ENCODE measurements at places on chromosomes 1 and 21. TPM values are rescaled to one million over a fixed set of nuclear protein-coding genes. Genes with fewer than 3 reads are reported as not detected.

Gene CR1
- 0.14 TPM for total RNA-seq

GRCh38 chr1:12143631-12144155, 23.1 kb upstream of the TNFRSF1B start:
- peak; percentile 95 for DNase-seq

GRCh38 chr21:44549525-44550211, 1.6 kb downstream of the KRTAP10-2 start:
- DNase-seq = no peak

DNA sequence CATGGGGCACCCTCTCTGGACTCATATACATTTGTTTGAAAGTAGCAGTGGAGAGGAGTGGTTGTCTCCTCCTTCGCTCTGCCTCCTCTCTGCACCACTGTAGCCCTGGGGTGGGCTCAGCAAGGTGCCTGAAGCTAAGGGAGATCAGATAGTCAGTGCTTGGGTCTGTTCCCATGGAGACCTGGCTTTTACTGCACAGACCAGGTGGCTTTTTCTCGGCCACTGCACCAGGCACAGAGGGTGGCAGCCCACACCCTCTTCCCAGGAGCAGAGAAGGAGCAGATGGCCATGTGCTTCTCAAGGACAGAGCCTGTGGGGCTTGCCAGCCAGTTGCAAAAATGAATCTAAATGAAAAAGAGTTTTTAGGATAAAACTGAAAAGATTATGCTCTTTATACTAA, 123.4 kb upstream of the KCNK1 start:
- no peak for DNase-seq

Gene SAMSN1
- not detected for total RNA-seq

Gene CGN
- 8.8 TPM for total RNA-seq

GRCh38 chr1:203152158-203153034, 23.2 kb downstream of the MYBPH start:
- DNase-seq = peak; percentile 89

Gene PLCH2
- 2.2 TPM for total RNA-seq

- DNase-seq = no peak
Observed at GRCh38 chr1:170049176-170049800, 25.2 kb downstream of the KIFAP3 start.

DNA sequence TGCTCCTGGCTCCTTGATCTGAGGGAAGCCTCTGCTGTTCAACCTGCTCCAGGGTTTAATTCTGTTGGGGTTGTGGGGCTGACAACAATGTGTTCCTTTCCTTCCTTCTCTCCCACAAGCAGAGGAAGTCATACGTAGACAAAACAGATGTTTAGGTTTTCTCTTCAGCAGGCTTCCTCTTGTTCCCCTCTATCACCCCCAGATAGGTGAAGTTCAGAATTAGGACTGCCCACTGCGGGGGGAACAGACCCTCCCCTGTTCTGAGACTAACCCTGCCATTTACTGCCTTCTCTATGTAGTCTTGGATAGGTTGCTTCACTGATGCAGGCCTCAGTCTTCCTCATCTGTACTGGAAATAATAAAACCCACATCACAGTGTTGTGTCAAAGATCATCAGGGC, 30.0 kb upstream of the NRDC start:
- DNase-seq = no peak

Gene SRM
- 225 TPM for total RNA-seq

Gene CDA
- not detected for total RNA-seq

DNA sequence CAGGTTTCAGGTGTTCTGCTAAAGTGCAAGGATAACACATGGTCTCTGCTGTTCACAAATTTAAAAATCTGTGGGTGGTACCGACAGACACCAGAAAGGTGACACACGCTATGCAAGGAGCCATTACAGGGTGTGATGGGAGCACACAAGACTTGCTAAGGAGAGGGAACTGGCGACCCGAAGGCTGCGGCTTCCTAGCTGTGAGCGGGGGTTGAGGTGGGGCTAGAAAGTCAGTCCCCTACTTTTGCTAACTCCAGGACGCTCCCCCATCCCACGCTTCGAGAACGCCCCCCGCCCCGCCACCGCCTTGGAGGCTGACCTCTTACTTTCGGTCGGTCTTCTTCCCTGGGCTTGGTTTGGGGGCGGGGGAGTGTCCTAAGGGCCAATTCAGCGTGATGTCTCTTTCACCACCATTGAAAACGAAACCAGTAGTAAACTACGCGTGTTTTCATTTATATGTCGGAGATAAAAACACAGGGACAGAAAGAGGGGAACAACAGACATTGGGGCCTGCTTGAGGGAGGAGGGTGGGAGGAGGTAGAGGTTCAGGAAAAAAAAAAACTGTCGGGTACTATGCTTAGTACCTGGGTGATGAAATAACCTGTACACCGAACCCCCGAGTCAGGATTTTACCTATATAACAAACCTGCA, 1.1 kb downstream of the CKS1B start:
- peak; percentile 34 for DNase-seq

Gene RRAGC
- 32.4 TPM for total RNA-seq

Gene CCDC27
- total RNA-seq = not detected

Gene GBP1
- total RNA-seq = 62.5 TPM
